ENCODE measurements at places on chromosomes 1 and 21.

DNA sequence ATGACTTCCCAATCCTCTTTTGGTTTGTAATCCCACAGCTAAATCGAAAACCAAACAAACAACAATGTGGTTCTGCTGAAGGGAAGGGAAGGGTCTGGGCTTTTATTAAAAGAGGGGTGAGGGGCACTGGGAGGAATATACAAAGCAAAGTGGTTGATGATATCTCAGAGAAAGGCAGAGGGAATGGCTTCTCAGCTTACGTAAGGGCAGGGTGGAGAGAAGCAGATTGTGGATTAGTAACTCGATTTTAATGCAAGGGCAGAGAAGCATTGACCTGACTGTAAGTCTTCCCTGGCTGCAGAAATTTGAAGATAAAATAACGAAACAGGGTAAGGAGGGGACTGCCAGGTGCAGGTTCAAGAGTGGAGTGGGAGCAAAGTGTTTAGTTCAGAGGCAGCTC is 438.2 kb upstream of the LRRC7 start:
- DNase-seq, result no peak

DNA sequence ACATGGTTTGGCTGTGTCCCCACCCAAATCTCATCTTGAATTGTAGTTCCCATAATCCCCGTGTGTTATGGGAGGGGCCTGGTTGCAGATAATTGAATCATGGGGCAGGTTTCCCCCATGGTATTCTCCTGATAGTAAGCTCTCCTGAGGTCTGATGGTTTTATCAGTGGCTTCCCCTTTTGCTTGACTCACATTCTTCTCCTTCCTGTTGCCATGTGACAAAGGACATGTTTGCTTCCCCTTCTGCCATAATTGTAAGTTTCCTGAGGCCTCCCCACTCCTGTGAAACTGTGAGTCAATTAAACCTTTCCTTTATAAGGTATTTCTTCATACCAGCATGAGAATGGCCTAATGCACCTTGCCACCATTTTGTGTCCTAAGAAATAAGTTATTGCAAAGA is 415.0 kb downstream of the COL11A1 start:
- DNase-seq, result no peak

- no peak for DNase-seq
Measured at GRCh38 chr1:103075316-103076000, 32.9 kb downstream of the COL11A1 start.

GRCh38 chr1:167510881-167511280 is 7.4 kb downstream of the CD247 start:
- no peak for DNase-seq

DNA sequence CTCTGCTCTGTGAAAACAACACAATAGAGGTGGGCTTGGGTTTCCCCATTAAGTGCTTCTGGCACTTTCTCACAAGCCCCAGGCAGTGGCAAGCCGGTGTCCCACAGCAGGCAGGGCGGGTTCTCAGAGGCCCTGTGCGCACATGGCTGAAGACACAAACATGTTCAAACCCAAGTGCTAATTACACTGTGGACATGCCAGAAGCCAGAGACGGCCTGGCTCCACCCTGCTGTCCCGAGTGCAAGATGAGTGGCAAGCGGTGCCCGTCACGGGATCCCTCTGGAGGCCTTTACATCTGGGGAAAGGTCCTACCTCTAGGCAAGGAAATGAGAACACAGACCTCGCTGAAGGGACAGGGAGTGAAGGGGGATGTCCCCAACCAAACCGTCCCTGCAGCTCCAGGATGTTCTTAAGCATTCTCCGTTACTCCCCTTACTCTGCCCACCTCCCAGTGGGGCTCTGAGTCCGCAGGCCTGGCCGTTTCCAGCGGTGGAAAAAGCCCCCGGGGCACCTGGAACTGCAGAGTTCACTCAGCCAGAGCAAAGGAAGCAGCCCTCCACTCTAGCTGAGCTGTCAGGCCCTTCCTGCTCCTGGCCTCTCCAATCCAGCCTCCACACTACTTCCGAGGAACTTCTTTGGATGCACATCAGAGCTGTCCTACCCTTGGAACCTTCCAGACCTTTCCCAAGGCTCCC is 57.4 kb downstream of the SLC66A1 start:
- no peak for DNase-seq

GRCh38 chr1:185239861-185240260 is 77.2 kb downstream of the IVNS1ABP start:
- DNase-seq, result no peak

DNA sequence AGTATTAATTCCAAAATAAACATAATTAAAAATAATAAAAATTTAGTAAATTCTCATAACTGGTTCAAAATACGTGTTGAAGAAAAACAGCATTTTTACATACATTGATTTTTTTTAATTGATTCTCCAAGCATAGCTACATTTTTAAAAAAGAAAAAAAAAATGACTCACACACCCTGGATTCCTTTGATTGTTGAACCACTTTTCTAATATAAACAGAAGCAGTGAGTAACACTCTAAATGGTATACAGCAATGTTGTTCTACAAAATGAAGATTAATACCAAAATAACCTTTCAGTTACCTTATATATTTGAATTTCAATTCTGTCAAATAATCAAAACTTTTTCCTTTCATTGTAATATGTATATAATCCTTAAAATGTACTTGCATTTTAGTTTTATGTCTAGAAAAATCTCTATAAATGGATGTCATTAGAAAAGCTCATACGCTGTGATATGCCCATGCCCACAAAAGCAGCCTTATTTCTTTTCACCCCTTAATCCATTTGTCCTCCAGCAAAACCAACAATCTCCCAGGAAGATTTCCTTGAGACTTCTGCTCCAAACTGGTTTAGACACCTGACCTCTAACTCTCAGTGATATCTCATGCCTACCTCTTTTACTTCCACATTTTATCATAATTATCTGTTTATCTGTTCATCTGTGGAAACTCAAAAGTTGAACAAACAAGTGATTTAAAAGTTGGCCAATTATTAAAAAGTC is 246.4 kb upstream of the NR5A2 start:
- DNase-seq, result no peak

GRCh38 chr1:170498876-170499275 is 33.1 kb upstream of the GORAB start:
- no peak for DNase-seq

DNA sequence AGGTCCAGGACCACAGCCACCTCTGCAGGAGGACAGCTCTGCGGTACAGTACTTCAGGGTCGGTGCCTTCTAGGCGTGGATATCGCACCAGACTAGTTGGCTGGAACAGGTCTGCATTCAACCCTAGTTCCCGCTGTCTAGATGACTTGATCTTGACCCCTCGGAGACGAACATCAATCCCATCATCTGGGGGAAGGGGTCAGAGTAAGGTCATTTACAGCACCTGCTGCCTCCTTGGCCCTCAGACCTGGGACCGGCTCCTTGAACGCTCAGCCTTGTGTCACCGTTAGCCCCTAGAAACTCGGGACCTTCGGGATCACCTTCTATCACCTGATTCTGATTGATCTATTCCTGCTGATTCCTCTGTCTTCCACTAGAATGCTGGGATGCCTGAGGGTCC is 2.6 kb downstream of the HECTD3 start:
- DNase-seq, result no peak

GRCh38 chr1:101996825-101997465 is at the start of gene OLFM3:
TSS of gene OLFM3 (minus strand) at chr1:101996926.
- no peak for DNase-seq

DNA sequence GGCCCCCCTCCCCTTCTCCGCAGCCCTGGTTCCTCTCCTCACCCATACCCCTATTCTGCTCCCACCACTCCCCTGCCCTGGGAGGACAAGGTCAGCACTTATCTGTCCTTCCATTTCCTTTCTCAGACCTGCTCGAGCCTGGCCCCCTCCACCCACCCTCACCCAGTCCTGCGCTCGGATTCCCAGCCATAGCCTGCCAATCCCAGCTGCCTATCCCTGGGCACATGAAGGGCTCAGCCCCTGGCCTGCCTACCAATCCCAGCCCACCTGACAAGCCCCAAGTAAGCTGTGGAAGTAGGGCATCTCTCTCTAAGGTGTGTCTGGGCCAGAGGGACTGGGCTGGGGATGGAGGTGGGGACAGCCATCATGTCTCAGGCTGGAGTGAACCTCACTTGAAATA is 5.4 kb downstream of the BLACAT1 start:
- no peak for DNase-seq

GRCh38 chr1:181739214-181739613 is 255.9 kb downstream of the CACNA1E start:
- no peak for DNase-seq

DNA sequence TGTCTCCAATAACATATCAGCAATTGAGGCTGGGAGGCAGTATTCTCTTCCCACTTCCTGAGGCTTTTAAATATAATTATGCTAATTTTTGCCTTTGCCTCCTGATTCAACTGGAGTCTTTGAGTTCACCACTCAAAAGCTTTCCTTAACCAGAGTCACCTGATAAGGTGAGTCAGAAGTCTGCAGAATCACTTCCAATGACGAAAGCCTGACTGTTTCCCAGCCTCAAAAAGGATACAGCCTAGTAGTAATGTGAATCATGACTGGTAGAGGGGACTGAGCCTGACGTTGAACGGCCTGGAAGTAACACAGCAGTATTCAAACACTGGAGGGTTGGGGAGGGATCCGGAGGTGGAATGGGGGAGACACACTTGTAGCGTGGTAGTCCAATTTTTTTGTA is 10.4 kb upstream of the MRPL9 start:
- DNase-seq, result no peak

DNA sequence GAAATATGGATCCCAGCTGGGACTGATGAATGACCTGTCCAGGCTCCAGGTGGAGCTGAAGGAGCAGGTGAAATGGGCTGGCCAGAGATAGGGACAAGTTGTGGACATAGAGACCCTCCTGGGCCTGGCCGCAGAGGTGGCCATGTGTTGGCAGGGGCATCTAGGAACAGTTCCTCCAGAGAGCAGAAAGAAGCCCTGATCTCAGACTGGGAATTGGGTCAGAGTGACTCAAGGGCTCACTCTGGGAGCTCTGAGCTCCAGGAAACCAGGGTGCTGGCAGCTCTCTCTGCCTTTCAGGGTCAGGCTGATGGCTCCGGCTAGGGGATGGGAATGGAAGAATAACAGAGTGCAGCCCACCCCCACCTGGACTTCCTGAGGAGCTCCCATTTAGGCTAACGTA is 3.0 kb downstream of the NT5C1A start:
- no peak for DNase-seq

- DNase-seq, result no peak
Measured at GRCh38 chr1:18849261-18849711, 10.2 kb downstream of the TAS1R2 start.

- peak; percentile 61 for DNase-seq
Measured at GRCh38 chr1:207822602-207823451, 71.0 kb downstream of the CD46 start.

DNA sequence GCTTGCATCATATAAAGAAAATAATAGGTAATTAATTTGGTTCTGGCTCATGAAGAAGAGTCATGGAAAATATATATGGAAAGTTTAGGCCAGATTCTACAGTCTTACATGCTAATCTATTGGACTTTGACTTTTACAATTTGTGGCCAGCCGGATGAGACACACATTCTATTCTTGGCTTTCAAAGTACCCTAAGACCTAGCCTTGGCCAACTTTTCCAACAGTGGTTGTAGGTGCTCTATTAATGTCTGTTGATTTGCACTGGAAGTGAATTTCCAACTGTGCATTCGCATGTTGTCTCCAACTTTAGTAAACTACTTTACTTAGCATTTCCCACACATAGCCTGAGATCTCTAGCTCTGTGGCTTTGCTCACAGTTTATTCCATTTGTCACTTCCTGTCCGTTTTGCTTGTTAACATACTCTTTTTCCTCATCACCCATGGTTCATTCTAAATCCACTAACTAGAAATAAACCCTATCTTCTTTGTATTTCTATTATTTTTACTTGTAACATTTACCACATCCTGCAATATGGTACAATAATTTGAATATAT is 644.0 kb downstream of the PTPRC start:
- DNase-seq, result no peak

GRCh38 chr21:33403128-33403785 is at the start of gene IFNGR2:
TSS of gene IFNGR2 (plus strand) at chr21:33403413. CDS start at chr21:33403544, 131 bp downstream.
- peak; percentile 28 for DNase-seq

DNA sequence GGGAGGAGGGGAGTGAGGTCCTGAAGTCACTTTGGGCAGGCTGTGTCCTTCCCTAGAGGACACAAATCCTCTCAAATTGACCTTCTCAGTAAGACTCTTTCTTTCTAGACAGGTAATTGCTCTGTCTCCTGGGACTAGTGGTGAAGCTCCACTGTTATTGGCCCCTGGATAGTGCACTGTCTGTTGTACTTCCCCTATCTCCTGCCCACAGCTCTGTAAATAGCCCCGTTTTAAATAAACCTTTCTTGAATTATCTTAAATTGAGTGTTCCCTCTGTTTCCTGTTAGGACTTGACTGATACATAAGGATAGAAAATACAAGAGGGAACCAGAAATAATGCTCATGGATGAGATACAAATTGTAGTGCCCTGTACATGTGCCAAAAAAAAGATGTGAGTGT is 229.5 kb upstream of the USP24 start:
- DNase-seq, result no peak

- DNase-seq, result no peak
Measured at GRCh38 chr1:3588395-3588794, 22.9 kb downstream of the MEGF6 start.

DNA sequence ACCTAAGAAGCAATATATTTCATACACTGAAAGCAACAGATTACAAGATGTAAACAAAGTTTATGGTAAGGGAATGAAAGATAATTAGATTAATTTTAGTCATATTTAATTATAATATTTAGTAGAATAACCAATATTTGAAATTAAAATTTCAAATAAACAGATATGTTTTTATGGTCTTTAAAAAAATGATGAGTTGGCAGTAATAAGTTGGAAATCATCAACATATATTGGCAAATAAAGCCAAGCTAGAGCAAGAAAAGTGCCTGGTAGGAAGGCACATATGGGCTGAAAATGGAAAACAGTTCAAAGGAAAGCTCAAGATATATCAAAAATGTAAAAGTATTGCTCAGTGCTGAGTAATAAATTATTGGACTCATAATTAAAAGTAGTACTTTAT is 1274.0 kb downstream of the AMY1C start:
- DNase-seq, result no peak

GRCh38 chr1:220889333-220889732 is 10.1 kb downstream of the HLX start:
- DNase-seq, result no peak

- no peak for DNase-seq
Measured at GRCh38 chr1:217078959-217079358, 355.7 kb upstream of the ESRRG start.

GRCh38 chr1:224059897-224060427 is 53.9 kb upstream of the FBXO28 start:
- no peak for DNase-seq

- no peak for DNase-seq
Measured at GRCh38 chr1:94486990-94487389, 54.6 kb downstream of the F3 start.

Measured in effector CD4-positive, alpha-beta T cell (primary cell).